ENCODE measurements at places on chromosomes 1 and 21.

DNA sequence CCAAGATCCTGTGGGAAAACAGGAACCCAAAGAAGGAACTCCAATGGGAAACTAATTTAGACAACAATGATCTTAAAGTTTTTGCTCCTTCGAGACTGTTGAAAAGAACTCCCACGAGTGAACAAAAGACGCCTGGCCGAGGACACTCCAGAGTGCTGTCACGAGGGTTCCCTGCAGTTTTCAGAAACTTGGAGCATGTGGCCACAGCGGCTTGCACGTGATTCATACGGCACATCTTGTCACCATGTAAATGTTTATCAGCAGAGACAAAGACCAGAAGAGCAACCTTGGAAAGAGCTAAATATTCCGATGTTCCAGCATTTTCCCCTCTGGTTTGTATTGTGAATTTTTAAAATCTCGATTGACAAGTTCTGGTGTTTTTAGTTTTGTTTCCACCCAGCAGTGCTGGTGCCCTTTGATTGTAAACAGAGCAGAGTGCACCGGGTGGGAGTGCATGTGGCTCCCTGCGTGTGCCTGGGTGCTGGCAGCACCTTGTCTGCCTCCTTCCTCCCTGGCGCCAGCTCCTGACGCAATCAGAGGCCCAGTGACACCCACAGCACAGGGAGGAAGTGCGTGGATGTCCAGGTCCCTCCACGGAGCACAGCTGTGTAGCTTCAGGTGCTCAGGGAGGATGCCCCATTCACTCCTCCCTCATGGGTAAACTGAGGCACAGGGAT is 23.0 kb downstream of the LRRC3 start:
- DNase-seq, result no peak

DNA sequence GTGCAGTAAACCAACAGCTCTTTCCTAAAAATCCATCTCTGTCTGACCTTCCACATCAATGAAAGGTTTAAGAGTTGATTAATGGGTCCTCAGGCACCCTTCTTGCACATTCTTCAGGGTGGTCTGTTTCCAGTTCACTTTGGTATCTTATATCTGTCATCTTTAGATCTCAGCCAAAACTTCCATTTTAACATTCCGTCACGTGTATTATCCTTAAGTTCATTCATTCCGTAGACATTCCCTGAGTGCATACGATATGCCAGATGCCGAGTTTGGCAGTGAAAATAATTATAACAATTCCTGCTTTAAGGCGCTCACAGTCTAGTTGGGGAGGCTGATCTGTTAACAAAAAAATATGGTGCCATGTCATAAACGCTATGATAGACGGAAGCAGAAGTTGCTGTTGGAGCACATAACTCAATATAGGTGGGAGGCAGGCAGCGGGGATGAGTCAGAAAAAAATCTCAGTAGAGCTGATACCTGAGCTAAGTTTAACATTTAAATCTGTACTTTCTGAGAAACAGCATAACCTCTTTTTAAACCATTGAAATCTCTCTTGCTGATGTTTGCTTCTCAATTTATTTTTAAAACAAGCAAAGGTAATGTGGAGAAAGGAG is 59.6 kb upstream of the HOOK1 start:
- DNase-seq, result no peak

- no peak for DNase-seq
These were observed 472.7 kb downstream of the PTPRU start for GRCh38 chr1:29708796-29709703.

DNA sequence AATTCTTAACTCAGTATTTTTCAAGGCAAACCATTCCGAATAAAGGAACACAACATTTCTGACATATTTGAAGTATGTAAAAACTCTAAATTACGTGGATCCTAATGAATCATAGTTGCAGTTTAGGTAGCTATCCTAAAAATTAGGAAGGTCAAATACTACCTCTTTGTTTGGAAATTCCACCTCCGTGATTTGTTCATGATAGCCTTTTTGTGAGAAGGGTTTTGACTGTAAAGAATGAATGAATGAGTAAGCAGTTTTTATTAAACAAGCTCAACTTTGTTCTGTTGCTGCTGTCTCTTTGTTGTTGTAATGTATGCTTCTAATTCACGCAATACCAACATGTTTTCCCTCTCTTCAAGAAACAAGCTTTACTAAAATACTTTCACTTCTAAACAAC is 840.4 kb downstream of the USP25 start:
- DNase-seq, result no peak

GRCh38 chr21:37912616-37913015 is 3.6 kb downstream of the KCNJ6 start:
- no peak for DNase-seq

DNA sequence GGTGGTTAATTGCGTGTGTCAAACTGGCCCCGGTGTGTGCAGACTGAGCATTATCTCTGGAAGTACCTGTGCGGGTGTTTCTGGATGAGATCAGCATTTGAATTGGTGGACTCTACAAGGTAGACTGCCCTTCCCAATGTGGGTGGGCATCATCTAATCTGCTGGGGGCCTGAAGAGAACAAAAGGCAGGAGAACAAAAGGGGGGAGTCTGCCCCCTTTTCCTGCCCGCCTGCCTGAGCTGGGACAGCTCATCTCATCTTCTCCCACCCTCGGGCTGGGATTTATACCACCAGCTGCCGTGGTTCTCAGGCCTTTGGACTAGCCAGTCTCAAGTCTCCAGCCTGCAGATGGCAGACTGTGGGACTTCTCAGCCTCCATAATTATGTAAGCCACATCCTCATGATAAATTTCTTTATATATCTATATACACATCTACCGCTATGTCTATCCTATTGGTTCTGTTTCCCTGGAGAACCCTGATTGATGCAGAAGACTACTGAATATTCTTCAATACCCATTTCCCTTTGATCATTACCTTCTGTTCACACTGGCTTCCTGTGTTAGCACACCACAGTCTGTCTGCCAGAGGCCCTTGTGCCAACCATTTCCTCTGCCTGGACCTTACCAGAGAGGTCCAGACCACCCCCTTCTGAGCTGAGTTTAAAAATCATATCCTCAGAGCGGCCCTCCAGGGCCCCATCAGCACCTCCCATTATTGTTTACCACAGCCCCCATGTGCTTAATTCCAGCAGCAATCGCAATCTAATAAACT is 25.2 kb downstream of the RCAN1 start:
- DNase-seq, result no peak

GRCh38 chr1:56915960-56916359 is 49.9 kb downstream of the C8B start:
- no peak for DNase-seq
